ENCODE measurements at places on chromosomes 13 and 19.

DNA sequence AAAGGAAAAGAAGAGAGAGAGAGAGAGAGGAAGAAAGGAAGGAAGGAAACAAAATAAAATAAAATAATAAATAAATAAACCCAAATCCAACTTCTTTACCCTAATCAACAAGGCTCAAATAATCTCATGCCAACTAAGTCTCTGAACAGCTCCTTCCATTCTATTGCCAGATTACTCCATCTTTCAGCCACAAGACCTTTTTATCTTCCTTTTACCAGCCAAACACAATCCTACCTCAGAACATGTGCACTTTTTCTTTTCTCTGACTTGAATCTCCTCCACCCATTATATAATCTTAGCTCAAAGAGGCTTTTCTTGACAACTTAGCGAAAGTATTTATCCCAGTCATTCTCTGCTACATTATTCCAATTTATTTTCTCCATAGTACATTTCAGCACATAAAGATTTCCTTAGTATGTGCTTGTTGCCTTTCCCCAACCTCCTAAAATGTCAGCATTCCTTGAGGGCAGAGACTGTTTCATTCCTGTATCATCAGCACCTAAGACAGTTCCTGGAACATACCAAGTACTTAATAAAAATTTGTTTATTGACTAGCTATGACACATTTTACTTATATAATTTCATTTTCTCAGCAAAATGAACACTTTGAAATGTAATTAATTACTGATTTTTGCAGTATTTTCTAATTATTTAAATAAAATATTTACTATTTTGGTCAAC is 33.5 kb upstream of the USPL1 start:
- no peak for DNase-seq

- DNase-seq, result no peak
Measured at GRCh38 chr13:51783428-51784094, 20.4 kb downstream of the DHRS12 start.

DNA sequence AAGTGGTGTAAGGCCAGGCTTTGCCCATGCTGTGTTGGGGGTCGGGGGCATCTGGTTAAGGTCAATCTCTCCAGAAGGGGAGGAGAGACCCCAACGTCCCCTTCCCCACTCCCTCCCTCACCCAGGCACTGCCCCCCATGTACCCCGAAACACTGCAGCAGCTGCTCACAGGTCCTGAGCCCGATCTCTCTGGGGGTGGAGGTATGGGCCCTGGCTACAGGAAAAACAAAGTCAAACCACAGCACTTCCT is 10.2 kb downstream of the CAPN12 start:
- DNase-seq, result no peak

DNA sequence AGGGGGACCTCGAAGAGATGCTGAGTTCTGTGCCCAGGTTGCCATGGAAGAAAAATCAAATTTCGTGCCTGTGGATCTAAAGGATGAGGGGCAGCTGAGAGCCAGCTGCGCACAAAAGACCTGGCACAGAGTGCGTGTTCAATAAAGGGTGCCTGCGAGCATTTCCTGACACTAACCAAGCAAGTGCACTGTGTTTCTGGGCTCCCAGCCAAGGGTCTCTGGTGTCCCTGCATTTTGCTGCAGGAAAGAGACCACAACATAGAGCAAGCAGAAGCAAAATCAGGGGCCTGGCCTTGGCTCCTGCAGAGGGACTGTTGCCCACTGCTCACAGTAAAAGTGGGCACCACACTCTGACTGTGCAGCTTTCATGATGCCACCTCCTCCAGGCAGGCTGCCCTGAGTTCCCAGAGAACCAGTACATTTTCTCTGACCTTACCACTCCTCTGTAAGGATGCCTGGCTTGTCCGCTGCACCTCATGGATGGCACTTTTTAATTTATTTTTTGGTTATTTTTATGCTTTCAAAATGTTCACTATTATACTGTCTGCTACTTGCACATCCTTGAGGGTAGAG is 70.8 kb upstream of the GPR12 start:
- no peak for DNase-seq

DNA sequence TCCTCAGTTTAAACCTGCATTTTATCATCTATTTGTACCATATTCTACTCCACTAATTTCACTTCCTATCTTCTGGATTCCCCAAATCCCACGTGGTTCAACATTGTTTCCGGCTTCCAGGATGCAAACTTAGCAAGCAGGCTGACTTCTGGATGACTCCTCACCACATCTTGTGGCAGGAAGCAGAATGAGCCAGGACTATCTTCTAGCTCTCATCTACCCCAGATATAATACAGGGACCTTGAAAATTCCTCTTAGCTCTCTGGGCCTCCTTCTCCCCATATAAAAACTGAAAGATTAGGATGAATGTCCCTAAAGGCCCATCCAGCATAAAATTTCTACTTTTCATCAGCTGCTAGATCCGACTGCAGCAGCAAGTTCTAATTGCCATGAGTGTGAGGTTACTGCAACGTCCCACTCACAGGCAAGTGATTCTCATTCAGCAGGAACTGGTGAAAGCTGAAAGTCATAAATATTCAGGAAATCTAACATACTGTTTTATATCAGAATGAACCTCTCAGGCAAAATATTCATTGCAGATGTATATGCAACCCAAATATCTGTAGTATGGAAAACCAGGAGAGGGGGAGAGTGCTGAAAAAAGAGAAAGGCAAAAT is 93.4 kb downstream of the KCTD12 start:
- no peak for DNase-seq

- no peak for DNase-seq
Measured at GRCh38 chr19:15635016-15635805, 5.5 kb upstream of the CYP4F3 start.

DNA sequence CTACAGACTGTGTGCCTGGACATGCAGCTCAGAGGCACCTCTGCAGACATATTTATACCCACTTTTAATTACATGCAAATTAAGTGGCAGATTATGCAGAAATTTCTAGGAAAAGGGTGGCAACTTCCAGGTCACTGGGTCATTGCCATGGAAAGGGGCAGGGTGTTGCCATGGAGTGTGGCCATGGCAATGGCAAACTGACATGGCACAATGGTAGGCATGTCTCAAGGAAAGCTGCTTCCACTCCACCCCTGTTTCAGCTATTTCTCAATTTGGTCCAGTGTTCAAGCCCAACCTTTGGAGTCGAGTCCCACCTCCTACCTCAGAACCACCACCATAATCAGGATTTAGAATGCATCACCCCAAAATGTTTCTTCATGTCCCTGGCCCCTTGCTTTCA is 170.7 kb upstream of the TSHZ3 start:
- DNase-seq, result no peak

DNA sequence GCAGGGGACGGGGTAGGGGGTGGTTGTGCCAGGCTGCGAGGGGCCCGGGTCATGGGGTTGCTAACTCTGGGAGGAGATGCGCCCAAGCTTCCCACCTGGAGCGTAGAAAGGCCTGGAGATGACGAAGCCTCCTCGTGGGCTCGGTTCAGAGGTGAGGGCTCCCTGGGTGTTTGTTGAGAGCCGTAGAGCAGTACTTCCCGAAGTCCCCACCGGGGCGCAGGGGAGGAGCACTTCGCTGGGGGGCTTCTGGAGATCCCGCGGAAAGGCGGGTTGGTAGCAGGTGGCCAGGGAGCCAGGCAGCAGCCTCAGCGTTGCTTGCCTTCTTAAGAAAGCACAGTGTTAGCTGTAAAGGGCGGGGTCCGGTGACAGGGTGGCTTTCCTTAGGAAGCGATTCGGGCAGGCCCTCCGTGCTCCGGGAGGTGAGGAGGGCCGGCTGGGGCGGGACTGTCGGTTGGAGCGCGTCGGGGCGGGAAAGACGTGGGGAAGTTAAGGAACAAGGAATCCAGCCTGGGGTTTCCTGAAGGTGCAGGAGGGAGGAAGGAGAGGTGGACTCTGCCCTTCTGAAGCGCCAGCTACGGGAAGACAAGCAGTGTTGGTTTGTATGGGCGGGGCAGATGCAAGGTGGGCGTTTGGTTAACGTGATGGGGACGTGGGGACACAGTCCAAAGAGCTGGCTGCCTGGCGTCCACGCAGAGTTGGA is 3.3 kb downstream of the VSTM2B start:
- no peak for DNase-seq

Data from smooth muscle cell of the brain vasculature (primary cell).